Ammon's horn (tissue), 1 donor: ENCODE measurements at places on chromosomes 16 and 17.

- no peak for DNase-seq
These were observed 109.4 kb upstream of the GSE1 start for GRCh38 chr16:85503679-85504231.

DNA sequence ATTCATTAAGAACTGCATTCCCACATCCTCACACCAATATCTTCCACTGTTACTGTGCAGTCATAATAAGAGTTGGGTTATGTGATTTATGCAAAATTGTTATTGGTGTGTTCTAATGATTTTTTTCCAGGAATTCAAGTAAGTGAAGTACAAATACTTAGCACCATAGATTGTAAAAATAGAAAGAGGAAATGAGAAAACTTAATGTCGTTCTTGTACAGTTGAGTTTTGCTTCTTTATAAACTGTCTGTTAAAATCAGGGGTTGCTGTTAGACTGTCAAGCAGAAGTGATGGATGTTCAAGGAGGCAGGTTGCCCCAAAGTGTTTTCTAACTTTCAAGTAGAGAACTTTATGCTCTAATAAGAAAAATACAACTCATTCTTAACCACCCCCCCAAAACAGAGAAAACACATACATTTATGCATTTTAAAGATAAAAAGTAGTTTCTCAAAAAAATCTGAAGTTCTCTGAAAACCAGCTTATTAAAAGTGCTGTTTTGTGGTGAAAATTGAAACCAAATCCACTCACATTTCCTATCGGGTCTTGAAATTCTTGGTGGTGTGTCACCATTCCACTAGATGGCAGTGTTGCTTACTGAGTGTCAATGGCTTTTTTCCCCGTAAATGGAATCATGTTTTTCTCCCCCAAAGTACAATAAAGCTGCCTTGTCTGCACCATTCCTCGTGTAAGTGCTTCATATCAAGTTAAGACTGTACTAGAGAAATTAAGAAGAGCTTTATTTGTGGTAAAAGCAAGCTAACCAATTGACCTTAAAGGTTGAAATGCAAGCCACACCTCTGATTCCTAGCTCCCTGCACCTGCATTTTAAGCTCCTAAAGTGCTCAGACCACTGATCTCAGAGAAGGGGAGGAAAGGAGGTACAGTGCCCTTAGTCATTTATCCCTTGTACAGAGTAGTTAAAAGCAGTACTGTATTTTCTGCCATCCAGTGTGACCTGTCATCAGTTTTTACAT, 4.7 kb upstream of the IGSF6 start:
- DNase-seq, result peak; percentile 85

- no peak for DNase-seq
These were observed 71.8 kb downstream of the ABHD15 start for GRCh38 chr17:29495011-29495410.

DNA sequence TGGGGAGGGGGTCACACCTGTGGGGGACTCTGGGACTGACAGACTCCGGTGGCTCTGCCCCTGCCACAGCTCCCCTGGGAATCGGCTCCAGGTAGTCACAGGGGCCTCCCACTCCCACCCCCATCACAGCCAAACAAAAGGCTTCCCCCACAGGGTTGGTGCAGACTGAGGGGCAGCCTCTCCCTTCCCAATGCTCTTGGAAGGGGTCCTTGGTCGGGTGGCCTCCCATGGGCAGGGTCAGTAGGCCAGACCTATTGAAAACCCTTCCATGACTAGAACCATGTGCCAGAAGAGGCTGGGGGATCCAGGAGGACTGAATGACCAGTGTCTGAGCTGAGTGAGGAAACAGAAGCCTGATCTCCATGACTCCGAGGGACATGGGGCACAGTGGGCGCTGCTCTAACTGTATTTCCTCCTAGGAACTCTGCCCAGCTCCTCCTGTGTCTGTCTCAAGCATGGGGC, 28.6 kb downstream of the TK2 start:
- DNase-seq, result no peak

- DNase-seq, result peak; percentile 79
These were observed 9.8 kb upstream of the SOST start for GRCh38 chr17:43768382-43768781.

DNA sequence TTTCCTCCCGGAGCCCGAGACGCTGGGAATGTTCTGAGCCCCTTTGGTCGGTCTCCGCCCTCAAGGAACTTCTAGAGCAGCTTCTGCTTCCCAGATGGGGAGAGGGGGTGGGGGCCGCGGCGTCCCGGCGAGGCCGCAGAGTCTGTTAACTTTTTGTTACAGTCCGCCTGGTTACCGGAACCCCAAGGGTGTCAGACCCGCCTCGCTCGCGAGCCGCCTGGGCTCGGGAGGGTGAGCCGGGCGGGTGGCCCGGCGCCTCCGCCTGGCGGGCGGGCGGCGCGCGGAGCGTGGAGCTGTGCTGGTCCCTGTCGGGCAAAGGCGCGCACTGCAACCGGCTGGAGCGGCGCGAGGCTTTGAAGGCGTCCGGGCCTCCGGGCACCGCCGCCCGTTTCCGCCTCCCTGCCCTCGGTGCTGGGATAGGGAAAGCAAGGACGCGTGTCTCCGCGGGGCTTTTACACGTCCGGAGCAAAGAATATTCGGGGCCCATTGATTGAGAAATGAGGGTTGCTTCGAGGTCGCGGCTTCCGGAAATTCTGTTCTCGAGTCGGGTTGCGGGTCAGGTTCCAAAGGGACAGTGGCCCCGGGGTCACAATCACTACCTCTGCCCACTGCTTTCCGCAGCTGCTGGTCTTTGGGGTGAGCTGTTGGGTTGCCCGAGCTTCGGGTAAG, 1.7 kb downstream of the HS3ST3B1 start:
- peak; percentile 72 for DNase-seq

DNA sequence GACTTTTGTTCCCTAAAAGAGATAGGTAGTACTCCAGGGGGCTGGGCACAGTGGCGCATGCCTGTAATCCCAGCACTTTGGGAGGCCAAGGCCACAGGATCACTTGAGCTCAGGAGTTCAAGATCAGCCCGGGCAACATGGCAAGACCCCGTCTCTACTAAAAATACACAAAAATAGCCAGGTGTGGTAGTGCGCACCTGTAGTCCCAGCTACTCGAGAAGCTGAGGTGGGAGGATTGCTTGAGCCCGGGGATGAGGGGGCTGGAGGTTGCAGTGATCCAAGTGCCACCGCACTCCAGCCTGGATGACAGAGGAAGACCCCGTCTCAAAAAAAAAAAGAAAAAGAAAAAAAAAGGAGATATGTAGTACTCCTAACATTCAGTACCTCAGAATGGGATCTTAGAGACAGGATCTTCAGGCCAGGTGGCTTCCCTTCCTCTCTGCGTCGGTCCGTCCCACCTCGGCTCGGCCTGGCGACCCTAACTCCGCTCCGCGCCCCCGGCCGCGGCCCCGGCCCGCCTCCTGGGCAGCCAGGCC, 89.6 kb downstream of the CDC27 start:
- no peak for DNase-seq

- no peak for DNase-seq
These were observed 50.6 kb upstream of the TANGO6 start for GRCh38 chr16:68792465-68793324.

DNA sequence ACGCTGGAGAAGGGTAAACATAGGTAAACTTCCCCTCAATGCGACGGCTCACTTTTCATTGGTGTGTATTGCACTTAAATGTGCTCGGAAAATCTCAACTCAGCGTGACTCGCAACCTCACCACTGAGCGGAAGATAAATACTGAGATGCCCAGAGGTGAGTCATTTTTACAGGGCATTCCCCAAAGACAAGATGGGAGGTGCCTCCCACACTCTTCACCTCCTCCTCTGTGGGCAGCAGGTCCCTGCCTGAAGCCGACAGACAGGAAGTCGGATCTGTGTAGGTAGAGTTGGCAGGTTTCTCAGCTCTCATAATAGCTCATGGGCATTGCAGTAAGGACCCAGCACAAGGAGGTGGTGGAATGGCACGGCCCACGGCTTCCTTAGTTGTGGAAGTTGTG, 274.6 kb upstream of the HSBP1 start:
- no peak for DNase-seq

DNA sequence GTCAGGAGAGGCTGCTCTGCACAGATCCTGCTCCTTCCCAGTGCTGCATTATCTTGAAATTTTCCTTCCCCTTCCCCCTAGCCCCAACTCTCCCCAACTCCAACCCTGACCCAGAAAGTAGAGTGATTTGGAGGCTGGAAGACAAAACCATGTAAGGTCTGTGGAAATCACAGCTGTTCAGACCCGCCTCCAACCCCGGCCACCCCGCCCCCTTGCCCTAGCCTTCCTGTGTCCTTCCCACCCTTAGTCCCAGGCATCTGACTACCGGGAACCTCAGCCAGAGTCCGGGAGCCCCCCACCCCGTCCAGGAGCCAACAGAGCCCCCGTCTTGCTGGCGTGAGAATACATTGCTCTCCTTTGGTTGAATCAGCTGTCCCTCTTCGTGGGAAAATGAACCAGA, at the start of gene AOC3:
Gene AOC3 (plus strand): TSS at position 246 of the 400 bp plus-strand sequence. CDS start 145 bp downstream, at position 391.
- no peak for DNase-seq
